T-helper 2 cell (primary cell): ENCODE measurements at places on chromosomes 3 and 15.

- DNase-seq, result no peak
These were observed 4.1 kb upstream of the TBC1D23 start for GRCh38 chr3:100256731-100257151.

DNA sequence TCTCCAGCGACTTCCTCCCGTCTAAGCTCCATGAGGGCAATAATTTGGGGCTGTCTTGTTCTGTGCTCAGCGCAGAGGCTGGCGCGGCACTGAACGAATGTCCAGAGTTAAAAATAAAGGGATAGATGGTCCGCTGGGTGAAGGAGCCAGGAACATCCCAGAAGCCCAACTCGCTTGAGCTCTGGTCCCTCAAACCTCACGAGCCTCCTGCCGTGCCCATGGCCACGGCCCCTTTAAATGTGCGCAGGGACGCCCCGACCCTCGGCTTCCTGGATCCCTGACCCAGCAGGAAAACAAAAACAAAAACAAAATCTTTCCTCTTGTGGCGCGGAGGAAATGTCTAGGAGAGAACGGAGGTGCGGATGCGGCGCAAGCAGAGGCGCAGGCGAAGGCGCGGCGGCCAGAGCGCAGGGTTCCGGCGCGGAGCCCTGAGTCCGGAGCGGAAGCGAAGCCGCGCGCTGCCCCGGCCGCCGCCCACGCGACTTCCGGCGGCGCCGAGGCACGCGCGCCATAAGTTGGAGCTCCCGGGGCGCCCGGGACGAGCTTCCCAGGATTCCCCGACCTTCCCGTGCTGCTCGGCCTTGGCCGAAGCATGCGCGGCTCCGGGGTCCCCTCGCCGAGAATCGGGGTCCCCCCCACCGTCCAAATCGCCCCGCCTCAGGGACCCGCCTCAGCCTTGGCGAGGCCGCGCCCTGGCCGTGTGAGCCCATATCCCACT is 52.9 kb upstream of the WNT7A start:
- DNase-seq, result no peak

DNA sequence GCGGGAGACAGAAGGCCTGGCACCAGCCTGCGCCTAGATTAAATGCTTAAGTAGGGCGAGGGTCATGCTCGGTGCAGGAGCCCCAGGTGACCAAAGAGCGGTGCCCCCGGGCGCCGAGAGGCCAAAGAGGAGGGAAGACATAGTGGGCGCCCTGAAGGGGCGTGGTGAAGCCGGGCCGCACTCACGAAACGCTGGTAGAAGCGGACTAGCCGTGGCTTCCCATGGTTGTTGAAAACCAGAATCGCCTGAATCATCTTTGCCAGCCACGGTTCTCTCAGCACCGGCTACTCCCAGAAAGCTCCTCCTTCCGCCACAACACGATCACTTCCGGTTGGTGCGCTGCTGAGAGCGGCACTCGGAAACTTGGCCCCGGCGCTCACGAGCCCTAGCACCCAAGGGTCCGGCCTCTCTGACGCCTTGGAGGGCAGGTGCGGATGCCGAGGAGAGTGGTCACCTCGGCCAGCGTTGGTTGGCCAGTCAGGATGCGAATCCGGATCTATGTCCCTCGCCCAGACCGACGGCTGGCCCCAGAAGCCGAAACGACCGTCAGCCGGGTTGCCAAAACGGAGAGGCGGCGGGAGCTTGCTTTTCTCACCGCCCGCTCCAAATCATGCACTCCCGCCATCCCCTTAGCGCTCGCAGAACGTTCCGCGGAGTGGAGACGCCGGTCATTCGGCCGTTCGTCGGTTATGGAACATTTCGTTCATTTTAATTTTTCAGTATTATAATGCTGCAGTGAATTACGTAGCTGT is at the start of gene AP3S2:
Gene AP3S2, minus strand, starts transcription at position 299 of the 752 bp plus-strand sequence. Its CDS starts 45 bp downstream, at position 254.
- DNase-seq, result peak; percentile 80

DNA sequence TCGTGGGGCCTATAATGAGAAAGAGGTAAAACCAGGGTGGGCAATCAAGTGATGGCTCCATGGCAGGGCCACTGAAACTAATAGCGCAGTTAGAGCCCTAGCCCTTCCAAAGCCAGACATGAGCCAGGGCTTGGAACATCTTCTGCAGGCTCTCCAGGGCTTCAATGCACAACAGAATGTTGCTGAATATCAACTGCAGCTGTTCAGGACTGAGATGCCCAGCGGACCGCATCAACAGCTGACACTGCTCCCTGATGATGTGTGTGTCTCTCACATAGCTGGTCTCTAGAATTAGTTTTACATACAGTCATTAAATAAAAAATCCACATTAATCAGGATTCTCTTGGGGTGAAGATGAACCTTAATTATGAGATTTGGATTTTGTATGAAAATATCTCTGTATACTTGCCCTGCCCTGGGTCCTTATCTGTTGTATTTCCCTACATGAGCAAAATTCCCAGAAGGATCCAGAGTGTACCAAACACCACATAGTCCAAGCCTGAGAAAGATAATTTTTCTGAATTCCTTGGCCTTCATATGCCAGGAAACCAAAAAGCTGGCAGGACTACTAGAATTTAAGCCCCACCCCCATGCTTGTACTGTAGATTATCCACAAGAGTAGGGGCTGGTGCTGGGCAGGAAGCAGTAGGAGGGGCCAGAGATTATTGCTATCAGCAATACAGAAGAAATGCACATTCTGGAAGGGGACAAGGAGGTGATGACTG is 7.7 kb upstream of the GOLGB1 start:
- no peak for DNase-seq

DNA sequence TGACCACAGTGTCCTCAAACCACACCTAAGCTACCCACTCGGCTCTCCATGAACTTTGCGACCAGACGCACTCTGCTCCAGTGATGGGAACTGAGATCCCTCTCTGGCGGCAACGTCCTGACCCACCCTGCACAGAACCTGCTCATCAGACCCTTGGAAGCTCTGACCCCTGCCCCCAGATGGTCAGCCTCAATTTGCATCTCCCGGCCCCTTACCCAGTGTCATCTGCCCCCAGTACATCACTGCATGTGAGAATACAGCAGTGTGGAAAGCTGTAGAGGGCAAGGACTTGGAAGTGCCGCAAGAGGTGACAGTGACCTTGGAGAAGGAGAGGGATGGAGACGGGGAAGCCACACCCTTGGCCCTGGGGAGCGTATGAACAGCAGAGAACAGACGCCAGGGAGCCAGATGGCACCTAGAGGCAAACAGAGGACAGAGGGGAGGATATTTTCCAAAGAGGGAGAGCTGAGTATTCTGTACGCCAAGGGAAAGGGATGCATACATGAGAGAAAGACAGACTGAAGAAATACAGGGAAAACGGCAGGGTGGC is 192.0 kb downstream of the XXYLT1 start:
- no peak for DNase-seq

DNA sequence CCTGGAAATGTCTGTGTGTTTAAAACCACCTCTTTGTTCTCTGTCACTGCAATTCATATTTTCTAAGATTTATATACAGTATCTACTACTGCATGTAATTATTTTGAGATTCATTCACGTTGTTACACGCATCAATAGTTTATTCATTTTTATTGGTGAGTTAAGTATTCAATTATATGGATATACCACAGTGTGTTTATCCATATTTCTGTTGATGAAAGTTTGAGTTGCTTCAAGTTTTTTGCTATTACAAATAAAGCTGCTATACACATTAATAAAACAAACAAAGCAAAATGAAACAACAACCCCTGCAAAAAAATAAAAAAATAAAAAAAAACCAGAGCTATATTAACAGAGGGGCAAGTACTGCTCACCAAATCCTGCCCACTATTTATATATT is 122.3 kb downstream of the NR2E3 start:
- no peak for DNase-seq

- no peak for DNase-seq
These were observed 377.1 kb upstream of the TBL1XR1 start for GRCh38 chr3:177574222-177574856.

GRCh38 chr15:40010686-40011085 is 28.3 kb downstream of the SRP14 start:
- DNase-seq, result no peak

DNA sequence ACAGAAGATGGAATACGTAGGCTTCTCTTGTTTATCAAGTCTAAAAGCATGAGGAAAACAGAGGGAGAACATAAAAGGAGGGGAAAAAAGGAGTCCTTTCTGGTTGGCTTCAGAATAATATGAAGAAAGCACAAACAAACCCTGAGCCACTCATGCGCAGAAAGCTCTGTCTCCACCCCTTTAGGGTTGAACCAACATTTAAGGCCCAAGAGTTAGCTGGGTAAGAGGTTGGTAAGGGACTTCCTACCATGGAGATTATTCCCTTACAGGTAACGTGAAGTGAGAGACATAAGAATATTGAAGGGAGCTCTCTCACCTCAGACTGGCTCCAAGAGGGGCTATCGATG is 145.3 kb downstream of the RORA start:
- no peak for DNase-seq

GRCh38 chr3:46860017-46860809 is 3.0 kb downstream of the MYL3 start:
- peak; percentile 8 for DNase-seq

GRCh38 chr3:10549617-10550230 is 44.3 kb upstream of the ATP2B2 start:
- DNase-seq, result no peak

DNA sequence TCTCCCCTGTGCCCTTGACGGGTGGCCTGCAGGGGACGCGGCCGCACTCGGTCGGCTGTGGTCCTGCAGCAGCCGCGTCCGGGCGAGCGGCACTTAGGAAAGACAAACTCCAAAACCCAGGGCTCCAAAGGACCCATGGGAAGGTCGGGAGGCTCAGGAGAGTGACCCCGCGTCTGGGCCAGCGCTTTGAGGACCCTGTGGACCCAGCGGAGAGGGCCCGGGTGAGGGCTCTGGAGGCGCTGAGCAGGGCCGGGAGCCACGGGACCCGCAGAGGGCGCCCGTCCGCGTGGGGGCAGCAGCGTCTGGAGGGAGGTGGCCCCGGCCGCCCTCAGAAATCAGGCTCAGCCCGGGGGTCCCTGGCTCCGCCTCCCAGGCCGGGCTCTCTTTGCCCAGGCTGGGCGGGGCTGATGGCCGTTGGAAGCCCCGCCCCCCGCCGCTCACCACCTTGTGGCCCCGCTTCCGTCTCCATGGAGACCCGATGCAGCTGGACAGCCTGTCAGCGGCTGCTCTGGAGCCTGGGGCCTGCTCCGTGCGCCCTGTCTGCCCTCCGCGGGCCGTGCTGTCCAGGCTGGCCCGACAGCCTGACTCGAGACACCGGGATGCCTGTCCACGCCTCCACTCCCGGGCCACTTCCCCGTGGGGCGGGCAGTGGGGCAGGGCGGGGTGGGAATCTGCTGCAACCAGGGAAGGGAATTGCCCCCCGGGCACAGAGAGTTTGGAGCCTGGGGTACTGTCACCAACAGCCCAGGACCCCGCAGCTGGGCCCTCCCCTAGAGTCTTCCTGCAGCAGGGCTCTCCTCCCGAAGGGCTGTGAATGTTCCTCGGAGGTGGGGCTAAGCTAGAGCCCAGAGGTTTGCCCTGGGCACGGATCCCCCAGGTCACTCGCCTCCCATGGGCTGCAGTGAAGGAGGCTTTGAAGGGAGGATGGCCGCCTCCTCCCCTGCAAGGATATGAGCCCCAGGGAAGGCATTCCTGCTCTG is 34.8 kb upstream of the RPL32 start:
- no peak for DNase-seq

GRCh38 chr3:126519506-126520455 is 2.2 kb upstream of the UROC1 start:
- no peak for DNase-seq

GRCh38 chr15:71612869-71613268 is 197.5 kb upstream of the NR2E3 start:
- no peak for DNase-seq

GRCh38 chr3:131501949-131502348 is 822 bp downstream of the MRPL3 start:
- no peak for DNase-seq

DNA sequence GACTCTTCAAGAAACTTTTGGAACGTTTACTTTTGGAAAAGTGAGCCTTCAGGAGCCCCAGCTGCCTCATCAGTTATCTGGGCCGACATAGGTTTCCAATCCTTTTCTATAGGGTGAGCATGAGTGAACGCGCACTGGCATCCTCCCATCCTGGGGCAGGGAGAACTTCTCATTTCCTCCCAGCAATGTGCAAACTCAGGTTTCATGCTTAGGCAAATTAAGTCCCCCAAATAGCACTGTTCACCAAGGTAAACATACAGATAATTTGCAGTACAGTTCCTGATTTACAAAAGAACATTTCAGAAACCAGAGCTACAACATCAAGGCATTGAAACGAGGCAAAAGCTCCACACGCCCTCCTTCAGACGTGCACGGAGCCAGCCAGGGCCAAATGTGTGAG is 333.5 kb upstream of the NR2E3 start:
- no peak for DNase-seq

GRCh38 chr15:85118581-85118980 is 136.9 kb downstream of the PDE8A start:
- no peak for DNase-seq

- DNase-seq, result no peak
These were observed 397.3 kb upstream of the RASGRP1 start for GRCh38 chr15:38961931-38962330.

GRCh38 chr15:88563638-88564037 is 17.2 kb upstream of the DET1 start:
- DNase-seq, result no peak

DNA sequence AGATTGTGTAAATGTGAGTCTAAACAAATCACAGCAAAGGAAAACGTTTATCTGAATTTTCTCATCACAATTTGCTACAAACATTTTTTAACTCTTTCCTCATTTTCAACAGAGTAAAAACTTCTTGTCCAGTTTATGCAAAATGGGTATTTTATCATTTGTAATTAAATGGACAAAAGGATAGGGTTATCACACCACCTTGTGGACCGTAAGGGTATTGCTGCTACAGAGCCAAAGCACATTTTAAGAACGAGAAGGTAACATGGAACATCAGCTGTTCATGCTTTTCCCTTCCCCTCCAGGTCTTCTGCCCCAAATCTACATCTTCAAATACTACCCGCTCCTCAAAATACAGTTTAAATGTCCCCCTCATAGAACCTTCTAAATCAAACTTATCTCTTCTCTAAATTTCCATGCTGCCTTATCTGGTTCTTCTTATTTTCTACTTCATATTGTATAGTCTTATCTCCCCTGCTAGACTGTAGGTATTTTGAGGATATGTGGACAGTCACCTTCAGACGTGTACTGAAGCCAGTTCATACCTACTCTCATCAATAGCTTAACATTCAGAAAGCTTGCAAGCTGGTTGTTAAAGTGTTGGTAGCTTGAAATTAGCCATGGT is 12.8 kb upstream of the SETMAR start:
- DNase-seq, result peak; percentile 32

GRCh38 chr3:160801386-160802118 is 45.5 kb downstream of the PPM1L start:
- DNase-seq, result no peak

DNA sequence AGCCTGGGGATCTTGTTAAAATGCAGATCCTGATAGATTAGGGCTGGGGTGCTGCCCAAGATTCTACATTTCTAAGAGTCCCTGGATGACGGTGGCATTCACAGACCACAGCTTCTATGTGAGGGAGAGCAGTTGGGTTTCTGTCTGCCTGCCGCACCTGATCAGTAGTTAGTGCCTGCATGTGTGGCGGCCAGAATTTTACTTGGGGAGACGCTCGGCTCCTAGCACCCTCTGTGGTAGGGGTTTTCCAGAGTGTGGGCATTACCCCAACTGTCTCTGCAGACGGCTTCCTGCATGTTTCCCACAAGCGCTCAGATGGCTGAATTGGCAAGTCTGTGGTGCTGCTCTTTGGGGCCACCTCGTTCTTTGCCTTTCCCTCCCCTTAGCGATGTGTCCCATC is 8.3 kb downstream of the GHRL start:
- DNase-seq, result peak; percentile 21
